ENCODE measurements at places on chromosomes 2 and 18. TPM values are rescaled to one million over a fixed set of nuclear protein-coding genes. Genes with fewer than 3 reads are reported as not detected.

- no peak for DNase-seq
These were observed 253.4 kb downstream of the HDAC4 start for GRCh38 chr2:239147376-239147775.

DNA sequence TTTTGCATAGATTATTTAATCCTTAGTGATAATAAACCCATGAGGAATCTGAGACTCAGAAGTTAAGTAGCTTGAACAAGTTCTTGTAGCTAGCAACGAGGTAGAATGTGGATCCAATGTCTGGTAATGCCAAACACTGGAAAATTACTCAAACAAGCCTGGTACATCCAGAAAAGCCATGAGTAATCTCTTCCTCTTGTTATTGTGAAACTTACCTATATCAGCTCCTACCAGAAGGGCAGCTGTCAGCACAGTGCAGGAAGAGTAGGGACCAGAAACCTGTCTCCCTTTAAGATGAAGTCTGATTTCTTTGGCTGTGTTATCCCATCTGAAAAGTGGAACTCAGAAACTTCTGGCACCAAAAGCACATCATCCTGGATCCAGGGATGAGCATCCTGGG lies 7.7 kb upstream of the SERPINB8 start:
- DNase-seq = no peak

Gene DNER
- 1.1 TPM for polyA plus RNA-seq

DNA sequence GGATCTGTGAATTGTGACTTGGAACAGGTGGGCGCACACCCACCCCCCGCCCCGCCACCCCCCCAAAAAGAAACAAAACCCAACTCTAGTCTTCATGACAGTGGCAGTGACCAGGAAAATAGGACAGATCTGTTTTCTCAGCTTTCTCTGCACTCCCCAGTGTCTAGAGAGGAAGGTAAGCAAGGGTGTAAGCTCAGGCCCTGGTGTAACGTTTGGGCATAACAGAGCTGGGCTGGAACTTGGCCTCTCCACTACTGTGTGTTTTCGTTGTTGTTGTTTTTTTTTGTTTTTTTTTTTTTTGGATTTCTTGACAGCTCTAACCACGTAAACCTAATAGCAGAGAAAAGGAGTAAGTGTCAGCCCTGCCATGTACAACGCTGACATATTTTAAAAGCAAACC lies 1160.8 kb downstream of the DPP10 start:
- no peak for DNase-seq

Gene ITGAV
- polyA plus RNA-seq = 22.8 TPM

DNA sequence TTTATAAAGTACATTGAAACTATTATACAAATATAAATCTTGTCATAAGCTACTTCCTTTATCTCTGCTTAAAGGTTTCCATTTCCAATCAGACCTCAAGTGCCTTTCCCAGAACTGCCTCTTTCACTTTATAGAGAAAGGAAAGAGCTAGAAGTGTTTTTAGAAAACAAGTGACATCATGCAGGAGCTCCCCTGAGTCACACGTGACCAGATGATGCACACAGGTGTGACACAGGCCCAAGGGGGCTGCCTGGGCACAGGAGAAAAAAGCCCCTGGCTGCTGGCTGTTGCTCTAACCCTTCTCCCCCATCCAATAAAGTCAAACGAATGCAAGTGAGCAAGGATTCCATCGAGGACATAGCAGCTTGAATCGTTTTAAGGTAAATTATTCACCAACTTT lies 21.4 kb upstream of the SH3BP4 start:
- DNase-seq = no peak

- no peak for DNase-seq
These were observed 15.2 kb downstream of the HIBCH start for GRCh38 chr2:190304404-190304803.

Gene LHCGR
- polyA plus RNA-seq = 0.25 TPM

Gene FOXI3
- 0.09 TPM for polyA plus RNA-seq

Data from hindlimb muscle (tissue), 1 donor.